ENCODE measurements at places on chromosomes 1 and 21.

DNA sequence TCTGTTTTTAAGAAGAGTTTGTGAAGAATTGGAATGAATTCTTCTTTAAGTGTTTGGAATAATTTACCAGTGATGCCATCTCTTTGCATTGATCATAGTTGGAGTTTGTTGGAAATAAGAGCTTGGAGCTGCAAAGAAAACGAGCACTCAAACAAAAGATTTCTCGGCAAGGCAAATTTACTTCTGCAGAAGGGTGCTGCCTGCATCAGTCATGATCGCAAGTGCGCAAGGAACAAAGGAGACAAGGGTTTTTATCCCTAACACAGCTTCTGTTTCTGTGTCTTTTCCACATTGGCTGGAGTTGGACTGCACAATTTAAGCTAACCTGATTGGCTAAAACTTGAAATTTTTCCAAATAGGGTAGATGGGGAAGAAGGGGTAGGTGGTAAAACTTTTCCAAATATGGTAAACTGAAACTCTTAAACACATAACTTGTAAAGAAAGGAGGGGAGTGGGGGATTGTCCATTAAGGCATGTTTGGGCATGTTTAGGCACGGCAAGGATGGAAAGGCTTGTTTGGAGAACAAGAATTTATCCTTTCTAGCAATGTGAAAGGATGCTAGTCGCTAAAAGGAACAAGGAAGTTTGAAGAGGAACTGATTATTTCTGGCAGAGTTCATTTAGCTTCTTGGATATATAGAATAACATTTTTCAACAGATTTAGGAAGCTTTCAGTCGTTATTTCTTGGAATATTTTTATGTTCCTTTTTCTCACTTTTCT lies 3.5 kb upstream of the AADACL4 start:
- no peak for DNase-seq

DNA sequence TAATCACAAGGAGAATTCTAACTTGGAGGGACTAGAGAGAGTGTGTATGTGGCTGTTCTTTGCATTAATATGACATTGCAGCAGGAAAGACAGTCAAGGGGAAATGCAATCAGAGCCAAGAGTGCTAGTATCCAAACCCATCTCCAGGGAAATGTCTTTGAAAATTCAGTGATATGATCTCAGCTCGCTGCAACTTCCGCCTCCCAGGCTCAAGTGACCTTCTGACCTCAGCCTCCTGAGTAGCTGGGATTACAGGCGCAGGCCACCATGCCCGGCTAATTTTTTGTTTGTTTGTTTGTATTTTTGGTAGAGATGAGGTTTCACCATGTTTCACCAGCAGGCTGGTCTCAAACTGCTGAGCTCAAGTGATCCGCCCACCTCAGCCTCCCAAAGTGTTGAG lies 16.3 kb downstream of the VASH2 start:
- DNase-seq = no peak

DNA sequence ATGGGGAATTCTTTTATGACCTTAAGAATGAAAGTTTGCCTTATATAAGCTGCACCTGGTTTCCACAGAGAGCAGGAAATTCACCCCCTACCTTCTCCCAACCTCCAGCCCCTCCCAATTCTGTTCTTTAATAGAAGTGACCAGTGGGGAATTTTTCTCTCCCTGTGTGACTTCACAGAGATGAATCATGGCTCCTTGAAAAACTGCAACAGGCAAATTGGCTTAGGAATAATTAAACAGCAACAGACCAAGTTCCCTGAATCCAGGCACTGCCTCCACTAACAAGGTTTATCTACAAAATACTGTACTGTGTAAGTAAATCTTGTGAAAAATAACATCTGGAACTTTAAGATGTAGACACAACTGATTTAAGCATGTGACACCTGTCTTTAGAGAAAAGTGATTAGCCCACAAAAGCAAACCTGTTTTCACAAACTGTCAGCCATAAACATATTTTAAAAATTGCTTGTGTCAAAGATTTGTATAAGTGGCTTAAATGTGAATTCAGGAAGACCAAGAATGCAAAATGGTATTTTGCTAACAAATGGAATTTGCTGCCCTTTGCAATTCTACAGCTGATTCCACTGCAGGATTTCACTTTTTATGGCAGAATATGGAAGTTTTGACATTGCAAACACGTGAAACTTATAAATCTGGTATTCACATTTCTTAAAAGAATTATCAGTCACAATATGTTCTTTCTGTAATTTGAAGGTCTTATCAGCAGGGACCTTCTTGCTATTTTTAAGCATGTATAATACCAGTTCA lies 54.0 kb downstream of the ALG14 start:
- DNase-seq = no peak

DNA sequence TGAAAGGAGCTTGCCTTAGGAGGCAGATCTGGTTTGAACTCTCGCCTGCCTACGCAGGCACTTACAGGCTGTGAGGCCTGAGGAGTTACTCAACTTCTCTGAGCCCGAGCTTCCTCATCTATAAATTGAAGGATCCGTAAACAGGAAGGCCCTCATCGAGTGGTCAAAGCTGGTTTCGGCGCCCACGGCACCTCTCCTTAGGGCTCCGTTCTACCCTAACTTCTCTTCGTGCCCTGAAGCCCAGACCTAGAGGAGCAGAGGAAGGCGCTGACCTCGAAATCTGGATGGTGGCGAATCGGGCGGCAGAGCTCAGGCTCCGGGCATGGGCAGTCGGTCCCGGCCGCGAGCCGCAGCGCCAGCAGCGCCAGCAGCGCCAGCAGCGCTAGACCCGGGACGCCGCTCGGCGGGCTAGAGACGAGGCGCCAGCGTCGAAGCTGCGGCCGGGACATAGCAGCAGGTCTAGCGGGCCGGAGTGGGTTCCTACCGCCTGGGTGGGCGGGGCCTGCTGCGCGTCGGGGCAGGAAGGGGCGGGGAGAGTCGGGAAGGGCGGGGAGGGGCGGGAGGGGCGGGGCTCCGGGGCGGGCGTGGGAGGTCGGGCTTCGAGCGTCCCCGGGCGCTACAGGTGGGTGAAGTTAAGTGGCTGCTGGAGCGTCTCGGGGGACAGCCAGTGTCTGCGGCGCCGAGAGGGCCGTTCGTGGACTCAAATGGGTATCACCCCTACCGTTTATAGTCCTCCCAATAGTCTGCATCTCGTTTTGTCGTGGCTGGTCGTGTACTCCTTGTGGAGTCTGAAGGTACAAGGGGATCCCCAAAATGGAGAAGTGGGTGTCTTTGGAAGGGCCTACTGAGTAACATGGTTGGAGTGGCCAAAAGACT lies at the start of gene CTBS:
CTBS (minus strand) TSS at position 474 of the 876 bp plus-strand sequence; CDS start at position 449, 25 bp downstream.
- peak; percentile 76 for DNase-seq

- no peak for DNase-seq
Measured at GRCh38 chr1:84107955-84108354, 36.1 kb upstream of the PRKACB start.

GRCh38 chr21:34018185-34018584 lies 55.2 kb upstream of the MRPS6 start:
- DNase-seq = no peak

- no peak for DNase-seq
Measured at GRCh38 chr1:206935491-206936067, 10.7 kb downstream of the PIGR start.

- no peak for DNase-seq
Measured at GRCh38 chr1:40353082-40353481, 20.4 kb upstream of the SMAP2 start.

GRCh38 chr1:21938732-21939538 lies 1.8 kb upstream of the HSPG2 start:
- no peak for DNase-seq

- DNase-seq = no peak
Measured at GRCh38 chr1:35886577-35887431, 3.8 kb downstream of the AGO1 start.

DNA sequence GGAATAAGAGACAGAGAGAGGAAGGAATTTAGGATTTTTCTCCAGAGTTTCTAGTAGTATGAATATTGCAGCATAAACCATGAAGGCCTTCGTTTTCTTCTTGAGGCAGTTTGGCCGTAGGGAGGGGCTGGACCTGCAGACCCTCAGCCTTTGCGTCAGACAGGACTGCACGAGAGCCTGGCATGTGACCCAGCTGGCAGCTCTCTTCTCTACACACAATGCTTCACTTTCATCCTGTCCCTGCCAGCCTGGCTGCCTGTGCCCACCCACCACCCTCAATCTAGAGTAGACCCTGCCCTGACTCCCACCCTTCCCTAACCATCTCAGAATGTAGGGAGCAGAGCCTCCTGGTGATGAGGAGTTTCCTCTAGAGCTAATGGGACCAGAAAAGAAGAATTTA lies 1.6 kb downstream of the CA14 start:
- DNase-seq = no peak

DNA sequence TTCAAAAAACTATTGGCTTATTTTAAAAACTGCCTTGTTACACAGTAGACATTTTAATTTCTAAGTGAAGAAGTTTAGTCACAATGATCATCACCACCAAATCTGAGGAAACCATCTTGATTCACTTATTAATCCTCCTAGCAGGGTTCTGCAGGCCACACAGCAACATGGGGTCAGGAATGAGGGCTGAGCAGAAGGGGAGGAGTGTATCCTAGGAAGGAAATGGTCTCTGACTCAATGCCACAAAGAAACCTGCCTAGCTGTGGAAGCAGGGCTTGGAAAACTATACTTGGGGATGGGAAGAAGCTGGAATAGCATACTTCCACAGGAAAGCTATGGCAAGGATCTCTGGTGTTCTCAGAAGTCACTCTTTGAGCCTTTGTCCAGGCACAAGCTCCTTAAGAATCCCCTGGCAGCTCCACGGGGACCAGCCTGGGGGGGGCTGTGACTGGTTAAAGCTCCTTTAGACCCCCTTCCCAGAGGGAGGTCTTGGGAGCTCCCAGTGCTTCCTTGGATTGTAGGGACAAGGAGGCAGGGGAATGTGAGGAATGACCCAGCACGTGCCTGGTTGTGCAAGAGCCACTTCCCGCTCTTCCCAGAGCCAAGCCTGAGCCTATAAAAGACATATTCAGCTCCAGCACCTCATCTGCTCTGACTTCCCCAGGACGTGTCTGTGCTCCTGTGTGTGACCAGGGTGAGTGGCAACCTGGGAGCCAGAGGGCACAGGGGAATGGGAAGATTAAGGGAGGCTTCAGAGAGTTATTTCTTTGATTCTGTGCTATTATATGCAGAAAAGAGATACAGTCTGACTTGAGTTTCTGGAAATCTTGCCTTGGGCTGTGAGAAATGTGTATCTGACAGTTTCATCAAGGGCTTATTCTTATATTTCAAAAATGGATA lies at the start of gene LCE2A:
LCE2A (plus strand) TSS at position 645 of the 900 bp plus-strand sequence. CDS start 557 bp downstream, outside the sequence.
- no peak for DNase-seq

DNA sequence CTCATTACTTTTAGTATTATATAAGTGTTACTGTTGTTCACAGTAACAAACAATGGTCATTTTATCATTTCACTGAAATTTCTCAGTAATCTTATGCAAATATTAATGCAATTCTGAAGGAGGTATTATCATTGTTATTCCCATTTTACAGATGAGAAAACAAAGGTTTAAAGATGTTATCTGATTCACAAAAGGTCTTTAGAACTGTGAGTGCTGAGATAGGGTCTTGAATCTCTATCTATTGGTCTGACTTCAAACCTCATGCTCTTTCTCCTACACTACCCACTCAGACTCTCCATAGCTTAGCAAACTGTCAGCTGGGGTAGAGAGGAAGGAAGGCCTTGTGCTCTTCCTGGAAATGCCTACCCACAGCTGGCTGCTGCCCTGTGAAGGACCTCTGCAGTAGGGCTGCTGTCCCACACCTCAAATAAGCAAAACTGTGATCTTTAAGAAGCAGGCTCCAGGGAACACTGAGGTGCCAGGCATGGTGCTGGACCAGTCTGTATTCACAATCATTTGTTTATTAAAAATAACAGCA lies 6.2 kb upstream of the OSCP1 start:
- no peak for DNase-seq

GRCh38 chr1:246875041-246876026 lies 56.4 kb downstream of the AHCTF1 start:
- DNase-seq = no peak

- no peak for DNase-seq
Measured at GRCh38 chr1:101040666-101041065, 15.1 kb upstream of the DPH5 start.

DNA sequence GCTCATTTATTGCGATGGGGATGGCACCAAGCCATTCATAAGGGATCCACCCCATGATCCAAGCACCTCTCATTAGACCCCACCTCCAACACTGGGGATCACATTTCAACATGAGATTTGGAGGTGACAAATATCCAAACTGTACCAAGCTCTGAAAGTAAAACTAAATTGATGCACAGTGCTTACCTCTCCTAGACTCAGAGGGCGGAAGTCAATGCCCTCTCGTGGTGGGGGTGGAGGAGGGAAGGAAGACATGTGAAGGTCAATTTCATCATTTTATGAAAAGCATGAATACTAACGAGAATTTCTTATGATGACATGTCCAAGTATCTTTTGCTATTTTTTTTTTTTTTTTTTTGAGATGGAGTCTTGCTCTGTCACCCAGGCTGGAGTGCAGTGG lies 120.0 kb downstream of the PGBD5 start:
- DNase-seq = no peak

DNA sequence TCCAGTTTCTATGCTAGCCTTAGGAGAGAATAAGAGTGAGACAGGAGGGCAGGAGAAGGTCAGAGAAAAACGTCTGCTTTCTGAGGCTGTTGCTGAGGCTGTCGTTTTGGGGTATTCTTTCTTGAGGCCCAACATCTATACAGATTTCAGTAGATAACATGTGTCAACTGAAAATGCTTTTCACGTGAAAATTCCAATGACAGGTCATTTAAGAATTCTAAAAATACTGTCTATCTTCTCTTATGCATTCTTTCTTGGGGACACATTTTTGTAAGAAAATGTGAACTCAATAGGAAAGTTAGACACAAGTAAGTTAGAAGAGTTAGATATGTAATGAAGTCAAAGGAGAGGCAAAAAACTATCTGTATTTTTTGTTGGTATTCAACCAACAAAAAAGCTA lies 150.8 kb downstream of the TGFB2 start:
- no peak for DNase-seq

GRCh38 chr1:161719325-161719611 lies 2.1 kb upstream of the FCRLB start:
- DNase-seq = peak; percentile 19

Measured in T-helper 2 cell (primary cell).